ENCODE measurements at places on chromosomes 7 and 10. TPM values are rescaled to one million over a fixed set of nuclear protein-coding genes. Genes with fewer than 3 reads are reported as not detected.

DNA sequence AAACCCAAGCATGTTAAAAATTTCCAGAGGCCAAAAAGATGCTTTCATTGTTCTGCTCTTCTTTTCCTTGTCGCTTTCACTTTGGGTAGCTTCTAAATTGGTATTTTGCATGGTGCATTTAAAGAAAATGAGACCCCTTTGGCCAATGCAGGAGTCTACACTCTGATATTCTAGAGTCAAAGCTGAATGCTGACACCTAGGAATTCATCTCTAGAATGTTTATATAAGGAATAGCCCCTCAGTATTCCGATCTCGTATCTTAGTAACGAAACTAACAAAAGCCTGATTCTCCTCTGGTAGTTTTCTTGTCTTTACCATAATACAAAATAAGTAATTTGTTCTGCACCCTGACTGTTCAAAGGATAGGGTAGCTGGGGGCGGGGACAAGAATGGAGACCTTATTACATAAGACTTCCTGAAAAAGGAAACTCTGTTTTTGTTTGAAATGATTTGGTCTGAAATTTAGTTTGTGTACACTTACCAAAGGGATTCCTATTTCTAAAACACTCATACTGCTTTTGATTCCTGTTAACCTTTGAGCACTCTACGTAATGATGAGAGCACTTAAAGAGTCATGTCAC, 17.1 kb downstream of the IKZF1 start:
- H3K4me3 ChIP-seq: no peak overlapping the region
- no peaks in the 10 kb centered on the region for H3K4me1 ChIP-seq
- H3K27me3 ChIP-seq: no peaks in the 10 kb centered on the region
- H3K36me3 ChIP-seq: no peaks in the 10 kb centered on the region

DNA sequence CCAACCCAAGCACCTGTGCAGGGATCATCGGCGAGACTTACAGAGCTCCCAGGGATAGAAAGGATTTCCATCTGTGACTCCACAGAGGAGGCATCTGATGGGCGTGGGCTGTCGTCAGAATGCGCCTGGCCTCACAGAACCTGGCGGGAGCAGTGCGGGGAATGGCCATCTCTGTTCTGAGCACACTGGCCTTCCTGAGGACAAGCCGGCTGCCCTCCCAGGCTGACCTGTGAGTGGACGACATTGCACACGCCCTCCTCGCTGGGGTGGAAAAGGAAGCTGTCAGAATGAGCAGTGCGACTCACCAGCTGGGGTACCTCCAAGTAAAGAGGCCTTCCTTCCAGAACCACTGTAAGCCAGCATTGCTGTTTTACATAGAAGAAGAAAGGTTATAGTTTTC, 234.6 kb upstream of the PITRM1 start:
- H3K4me1 ChIP-seq: no peaks in the 10 kb centered on the region
- H3K27me3 ChIP-seq: no peaks in the 10 kb centered on the region
- H3K4me3 ChIP-seq: no peak overlapping the region
- no peak overlapping the region for H3K27ac ChIP-seq
- DNase-seq: no peak

- no peaks in the 10 kb centered on the region for H3K27me3 ChIP-seq
- no peaks in the 10 kb centered on the region for H3K4me1 ChIP-seq
- no peaks in the 10 kb centered on the region for H3K36me3 ChIP-seq
Observed at GRCh38 chr7:105230486-105230885, 158.2 kb downstream of the SRPK2 start.

- H3K4me3 ChIP-seq: no peak overlapping the region
- no peak overlapping the region for H3K27ac ChIP-seq
- H3K36me3 ChIP-seq: no peaks in the 10 kb centered on the region
- H3K4me1 ChIP-seq: no peaks in the 10 kb centered on the region
Observed at GRCh38 chr7:133433165-133433812, 180.4 kb downstream of the EXOC4 start.

GRCh38 chr7:32379510-32380112, 110.6 kb downstream of the LSM5 start:
- no peaks in the 10 kb centered on the region for H3K4me1 ChIP-seq
- no peak for DNase-seq
- no peak overlapping the region for H3K4me3 ChIP-seq
- H3K27me3 ChIP-seq: no peaks in the 10 kb centered on the region

DNA sequence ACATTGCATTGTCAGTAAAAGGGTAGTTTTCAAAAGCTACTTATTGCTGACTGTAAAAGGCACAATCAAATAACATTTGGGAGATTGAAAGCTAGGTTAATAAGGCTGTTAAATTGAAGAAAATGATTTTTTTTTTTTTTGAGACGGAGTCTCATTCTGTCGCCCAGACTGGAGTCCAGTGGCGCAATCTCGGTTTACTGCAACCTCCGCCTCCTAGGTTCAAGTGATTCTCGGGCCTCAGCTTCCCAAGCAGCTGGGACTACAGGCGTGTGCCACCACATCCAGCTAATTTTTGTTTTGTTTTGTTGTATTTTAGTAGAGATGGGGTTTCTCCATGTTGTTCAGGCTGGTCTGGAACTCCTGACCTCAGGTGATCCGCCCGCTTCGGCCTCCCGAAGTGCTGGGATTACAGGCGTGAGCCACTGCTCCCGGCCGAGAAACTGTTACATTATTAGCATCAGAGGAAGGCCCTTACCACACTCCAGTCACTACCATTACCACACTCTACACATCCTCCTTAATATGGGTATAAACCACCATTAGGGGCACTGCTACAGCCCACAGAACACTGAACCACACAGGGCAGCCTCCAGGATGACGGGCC, 1.0 kb downstream of the CYP51A1 start:
- no peaks in the 10 kb centered on the region for H3K27me3 ChIP-seq
- peak overlapping the region; percentile 98 for H3K4me3 ChIP-seq
- no peaks in the 10 kb centered on the region for H3K36me3 ChIP-seq
- no peak for DNase-seq
- peak overlapping the region; percentile 99 for H3K27ac ChIP-seq

- no peak overlapping the region for H3K27ac ChIP-seq
- no peaks in the 10 kb centered on the region for H3K27me3 ChIP-seq
- H3K4me3 ChIP-seq: no peak overlapping the region
Observed at GRCh38 chr10:119980956-119981750, 88.6 kb downstream of the SEC23IP start.

Gene TRIM73
- total RNA-seq: 7.1 TPM

Gene OR2A2
- total RNA-seq: not detected

Gene COL26A1
- total RNA-seq: 10.3 TPM

Gene CFAP46
- 9.3 TPM for total RNA-seq

Gene EPO
- total RNA-seq: 1.6 TPM

Gene FAM241B
- 6.8 TPM for total RNA-seq

Gene ANLN
- total RNA-seq: 13.6 TPM

Gene PAX2
- total RNA-seq: 0.91 TPM

Gene ICA1
- 51.0 TPM for total RNA-seq

All from prostate gland (tissue), 2 donors.